ENCODE measurements at places on chromosomes 3 and 15.
A peak's percentile ranks its signal among the peaks of the same experiment; 100 is the strongest.

DNA sequence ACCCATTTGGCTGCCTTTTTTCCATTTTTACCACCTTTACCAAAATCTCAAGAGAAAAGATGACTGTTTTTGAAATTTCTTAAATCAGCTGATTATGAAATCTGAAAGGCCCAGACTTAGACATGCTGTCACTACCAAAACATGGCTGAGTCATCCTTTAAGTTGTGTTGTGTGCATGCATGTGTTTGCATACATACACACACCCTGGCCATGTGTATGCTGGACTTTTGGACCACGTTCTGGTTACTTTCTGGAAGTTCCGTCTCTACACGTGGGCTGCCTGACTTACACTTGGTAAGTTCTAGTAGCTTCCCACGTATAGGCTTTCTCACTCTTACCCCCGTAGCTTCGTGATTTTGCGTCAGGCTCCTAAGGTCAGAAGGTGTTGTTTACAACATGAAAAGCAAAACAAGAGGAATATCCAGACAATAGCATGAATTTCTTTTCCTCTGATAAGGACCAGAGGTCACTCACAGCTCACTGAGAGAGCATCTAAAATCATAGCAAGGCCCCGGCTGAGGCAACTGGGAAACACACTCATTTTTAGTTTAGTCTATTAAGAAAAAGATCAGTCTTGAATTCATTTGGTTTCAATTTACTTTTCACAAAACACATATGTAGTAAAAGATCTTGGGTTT lies 62.4 kb downstream of the COL8A1 start:
- no peak for DNase-seq

- no peak for DNase-seq
Observed at GRCh38 chr3:56782215-56782614, 19.5 kb downstream of the ARHGEF3 start.

DNA sequence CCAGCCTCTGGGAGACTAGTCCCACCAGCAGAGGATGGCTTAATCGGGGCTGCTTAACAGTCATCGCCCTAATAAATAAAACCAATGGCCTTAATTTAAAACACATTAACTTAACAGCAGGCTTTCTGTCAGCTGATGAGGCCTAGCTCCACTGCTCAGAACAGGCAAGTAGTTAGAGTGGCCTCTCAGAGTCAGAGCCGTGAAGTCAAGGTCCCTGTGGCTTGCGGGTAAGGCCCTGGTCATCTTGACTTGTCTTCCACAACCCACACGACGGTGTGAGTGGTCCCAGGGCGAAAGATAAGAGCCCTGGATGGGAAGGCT lies 11.8 kb downstream of the XXYLT1 start:
- DNase-seq: no peak

GRCh38 chr3:94961423-94962100 lies 898.7 kb downstream of the NSUN3 start:
- DNase-seq: no peak

- DNase-seq: no peak
Observed at GRCh38 chr3:179452872-179453271, 1.6 kb upstream of the GNB4 start.

GRCh38 chr15:67839499-67839928 lies 331 bp downstream of the RNU6-1 start:
- DNase-seq: no peak

- DNase-seq: no peak
Observed at GRCh38 chr3:178474526-178474925, 61.7 kb upstream of the KCNMB2 start.

- DNase-seq: no peak
Observed at GRCh38 chr15:93644595-93644994, 555.6 kb upstream of the RGMA start.

GRCh38 chr3:150433347-150433746 lies 25.2 kb downstream of the TSC22D2 start:
- DNase-seq: no peak

GRCh38 chr3:133955892-133956291 lies 60.2 kb upstream of the RAB6B start:
- DNase-seq: no peak

DNA sequence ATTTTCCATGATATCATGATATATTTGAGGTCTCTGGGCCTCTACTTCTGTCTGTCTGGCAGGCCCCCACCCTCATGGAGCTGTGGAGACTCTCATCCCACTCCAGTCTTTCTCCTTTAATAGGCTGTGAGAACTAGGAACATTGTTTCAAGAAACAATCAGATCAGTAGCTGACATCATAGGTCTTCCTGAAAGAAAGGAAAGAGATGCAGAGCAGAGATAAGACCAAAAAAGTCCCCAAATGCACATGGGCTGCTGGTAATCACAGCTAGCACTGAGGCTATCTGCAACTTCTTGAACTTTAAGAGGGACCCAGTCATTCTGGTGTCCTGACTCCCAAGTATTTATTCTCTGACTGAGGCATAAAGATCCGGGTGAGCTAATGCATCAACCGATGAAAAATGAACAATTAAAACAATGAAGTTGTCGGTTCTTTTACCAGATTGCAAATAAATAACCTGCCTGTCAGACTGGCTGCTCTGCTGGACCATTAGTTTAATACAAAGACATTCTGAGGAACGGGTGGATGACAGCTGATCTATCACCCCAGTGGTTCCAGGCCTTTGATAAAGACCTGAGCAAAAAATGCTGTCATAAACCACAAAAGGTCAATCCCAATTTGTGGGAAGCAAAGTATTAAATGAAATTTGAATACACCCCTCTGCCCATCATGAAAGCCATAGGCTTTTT lies 780.8 kb upstream of the GOLIM4 start:
- DNase-seq: no peak

DNA sequence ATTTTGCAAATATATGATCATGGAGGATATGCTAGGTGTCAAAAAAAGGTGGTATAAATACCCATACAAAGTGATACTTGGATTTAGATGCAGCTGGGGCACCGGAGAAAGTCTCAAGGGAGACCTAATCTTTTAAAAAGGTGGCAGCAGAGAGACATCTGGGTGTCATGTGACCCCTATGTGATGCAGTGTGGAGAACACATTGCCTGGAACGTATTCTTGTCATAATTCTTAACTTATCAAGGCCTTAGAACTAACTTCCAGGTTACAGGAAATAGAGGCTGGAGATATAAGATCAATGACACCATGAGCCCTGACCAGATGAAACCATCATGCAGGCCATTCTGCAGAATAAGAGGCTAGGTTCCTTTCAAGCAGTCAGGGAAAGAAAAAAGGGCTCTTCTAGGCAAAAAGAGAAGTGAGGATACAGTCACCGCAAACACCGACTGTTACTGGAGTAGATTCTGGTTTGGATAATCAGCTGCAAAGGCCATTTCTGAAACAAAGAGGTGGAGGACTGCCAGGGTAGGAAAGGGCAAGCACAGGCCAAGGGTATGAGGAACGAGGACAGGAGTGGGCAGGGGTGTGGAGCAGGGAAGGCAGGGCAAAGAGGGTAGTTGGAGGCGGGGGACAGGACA lies 100.6 kb downstream of the OXNAD1 start:
- DNase-seq: no peak

DNA sequence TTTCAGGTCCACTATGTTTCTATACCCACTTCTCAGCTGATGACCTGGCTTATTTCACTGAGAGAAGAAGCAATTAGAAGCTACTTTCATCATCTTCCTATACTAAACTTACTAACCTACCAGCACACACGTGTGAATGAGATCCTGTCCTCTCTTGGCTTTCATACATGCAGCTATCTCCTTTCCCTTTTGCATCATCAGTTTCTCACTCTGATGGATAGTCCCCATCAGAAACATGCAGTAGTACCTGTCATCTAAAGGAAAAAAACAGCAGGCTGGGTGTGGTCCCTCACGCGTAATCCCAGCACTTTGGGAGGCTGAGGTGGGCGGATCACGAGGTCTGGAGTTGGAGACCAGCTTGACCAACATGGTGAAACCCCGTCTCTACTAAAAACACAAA lies 237.6 kb upstream of the C2CD4B start:
- DNase-seq: no peak

GRCh38 chr15:94844198-94844537 lies 612.8 kb downstream of the MCTP2 start:
- DNase-seq: no peak

DNA sequence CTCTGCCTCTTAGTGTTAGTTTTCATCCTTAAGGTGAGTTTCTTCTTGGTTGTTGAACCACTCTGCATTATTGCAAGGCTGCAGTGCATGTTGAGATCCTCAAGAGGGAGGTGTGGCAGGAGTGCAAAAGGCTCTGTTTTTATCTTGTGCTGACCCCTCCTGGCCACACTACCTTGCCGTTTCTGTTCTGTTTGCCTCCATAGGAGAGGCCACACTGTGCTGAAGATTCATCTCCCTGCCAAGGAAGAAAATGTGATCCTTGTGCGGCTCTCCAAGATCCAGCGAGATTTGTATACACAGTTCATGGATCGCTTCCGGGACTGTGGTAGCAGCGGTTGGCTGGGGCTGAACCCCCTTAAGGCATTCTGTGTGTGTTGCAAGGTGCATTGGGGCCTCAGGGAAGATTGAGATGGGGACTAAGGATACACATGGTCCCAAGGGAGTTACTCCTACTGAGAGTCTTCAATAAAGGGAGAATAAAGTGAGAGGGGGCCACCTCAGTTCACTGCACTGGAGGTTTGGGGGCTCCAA lies 33.0 kb upstream of the TEX264 start:
- peak; percentile 43 for DNase-seq

GRCh38 chr3:104614564-104614963 lies 752.1 kb upstream of the ALCAM start:
- DNase-seq: no peak

DNA sequence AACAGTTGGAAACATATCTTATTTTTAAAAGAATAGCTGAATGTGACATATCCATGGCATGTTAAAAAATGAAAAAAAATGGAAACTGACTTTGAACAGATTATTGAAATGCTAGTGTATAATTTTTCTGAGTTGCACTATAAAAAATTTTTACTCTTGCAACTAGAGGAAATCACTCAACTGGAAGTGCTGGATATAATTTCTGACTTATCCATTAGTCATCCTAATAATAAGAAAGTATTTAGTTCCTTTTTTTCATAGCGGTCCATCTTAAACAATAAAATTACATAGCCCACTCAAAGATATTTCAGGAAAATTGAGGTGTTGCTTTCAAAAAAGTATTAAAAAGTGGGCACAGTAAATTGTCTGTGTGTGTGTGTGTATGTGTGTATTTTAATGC lies 80.7 kb downstream of the MBNL1 start:
- DNase-seq: no peak

DNA sequence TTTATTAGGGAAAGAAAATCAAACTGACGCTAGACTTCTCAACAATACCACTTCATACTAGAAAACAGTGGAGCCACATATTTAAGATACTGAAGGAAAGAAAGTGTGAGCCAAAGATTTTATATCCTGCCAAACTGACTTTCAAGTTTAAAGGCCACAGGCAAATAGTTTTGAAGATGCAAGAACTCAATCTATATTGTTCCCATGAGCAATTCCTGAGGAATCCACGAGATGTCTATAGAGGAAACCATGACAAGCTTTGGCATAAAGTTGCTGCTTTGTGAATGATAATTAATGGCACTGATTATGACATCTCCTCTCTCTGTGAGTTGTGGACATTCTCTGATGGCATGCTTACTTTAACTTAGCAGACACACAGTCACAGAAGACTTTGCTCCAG lies 276.1 kb upstream of the GOLGA6L4 start:
- DNase-seq: no peak

DNA sequence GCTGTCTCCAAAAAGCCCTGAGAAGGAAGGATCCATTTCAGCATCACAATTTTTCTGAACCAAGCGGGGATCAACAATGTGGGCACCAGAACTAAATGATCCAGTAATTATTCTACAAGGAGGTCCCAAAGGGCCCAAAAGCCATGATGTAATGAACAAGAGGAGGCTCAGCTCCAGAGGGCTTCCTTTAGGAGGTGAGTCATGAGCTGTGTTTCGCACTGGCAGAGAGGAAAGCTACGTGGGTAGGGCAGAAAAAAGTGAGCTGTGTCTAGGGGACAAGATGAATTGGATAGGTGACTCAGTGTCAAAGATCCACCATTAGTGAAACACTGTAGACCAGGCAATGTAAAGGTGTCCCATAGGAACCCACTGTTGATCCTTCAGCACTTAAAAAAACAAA lies 113.4 kb downstream of the RORA start:
- DNase-seq: no peak

DNA sequence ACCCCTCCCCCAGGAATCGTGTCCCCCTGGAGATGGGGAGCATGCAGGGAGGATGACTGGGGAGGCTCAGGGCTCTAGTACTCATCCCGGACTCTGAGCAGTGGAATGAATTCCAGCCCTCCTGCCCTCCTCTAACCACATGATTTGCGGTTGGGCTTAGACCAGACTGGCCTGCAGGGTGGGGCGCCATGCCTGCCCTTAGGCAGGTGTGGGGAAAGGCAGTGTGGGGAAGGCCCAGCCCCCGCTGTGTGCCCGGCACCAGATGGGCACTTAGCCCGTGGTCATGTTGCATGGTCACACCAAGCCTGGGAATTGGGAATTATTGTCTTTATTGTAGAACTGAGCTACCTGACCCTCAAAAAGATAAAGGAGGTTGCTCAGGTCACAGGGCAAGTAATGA lies 283.8 kb downstream of the TLE3 start:
- no peak for DNase-seq

- DNase-seq: no peak
Observed at GRCh38 chr15:66642514-66642913, 59.5 kb upstream of the SMAD6 start.

DNA sequence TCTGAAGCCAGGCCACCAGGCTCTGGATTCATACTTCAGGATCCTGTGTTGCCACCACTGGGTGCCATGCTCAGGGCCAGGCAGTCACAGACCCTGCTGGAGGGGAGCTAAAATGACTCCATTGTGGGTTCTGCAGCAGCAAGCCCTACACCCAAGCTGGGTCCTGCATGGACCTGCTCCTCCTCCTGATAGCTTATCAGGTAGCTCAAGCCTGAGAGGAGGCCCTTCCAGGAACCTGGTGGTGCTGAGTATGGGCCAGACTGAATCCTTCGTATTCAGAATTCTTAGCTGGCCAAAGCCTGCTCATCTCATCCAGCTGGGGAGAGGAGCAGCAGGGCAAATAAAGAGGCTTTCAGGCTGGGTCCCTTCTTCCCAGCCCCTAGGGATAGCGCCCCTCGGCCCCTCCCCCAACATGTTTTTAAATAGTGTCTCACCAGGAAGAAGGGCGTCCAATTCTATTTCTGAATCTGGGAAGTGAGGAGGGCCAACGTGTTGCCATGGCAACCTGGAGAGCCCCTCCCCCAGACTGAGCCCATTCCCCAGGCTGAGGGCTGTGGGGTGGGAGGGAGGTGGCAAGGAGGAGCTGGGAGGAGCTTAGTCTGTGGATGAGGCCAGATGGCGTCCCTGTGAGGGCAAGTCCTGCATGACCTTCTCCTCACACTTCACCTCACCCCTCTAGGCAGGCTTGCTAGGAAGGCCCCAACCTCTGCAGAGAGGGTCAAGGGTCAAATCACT lies 11.0 kb upstream of the CAMKV start:
- no peak for DNase-seq

DNA sequence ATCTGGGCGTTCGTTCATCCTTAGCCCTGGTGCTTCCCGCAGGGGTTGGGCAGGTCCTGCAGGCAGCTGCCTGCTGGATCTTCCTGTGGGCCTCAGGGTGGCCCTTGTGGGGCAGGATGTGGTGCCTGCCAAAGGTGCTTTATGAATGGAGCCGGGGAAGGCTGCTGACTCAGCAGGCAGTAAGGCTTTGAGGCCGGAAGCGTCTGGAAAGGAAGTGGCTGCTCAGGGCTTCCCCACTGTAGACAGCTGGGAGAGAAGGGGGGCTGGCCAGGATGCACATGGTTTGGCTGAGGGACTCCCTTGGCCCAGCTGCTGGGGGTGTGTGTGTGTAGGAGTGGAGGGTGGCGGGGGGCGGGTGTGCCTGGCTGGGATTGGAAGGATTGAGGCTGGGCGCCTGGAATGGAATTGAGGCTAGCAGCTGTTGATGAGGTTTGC lies 12.9 kb downstream of the CD276 start:
- peak; percentile 87 for DNase-seq

Data from activated CD4-positive, alpha-beta T cell treated with anti-CD3 and anti-CD28 coated beads for 48 hours (primary cell).